ENCODE measurements at places on chromosomes 6 and 20.

DNA sequence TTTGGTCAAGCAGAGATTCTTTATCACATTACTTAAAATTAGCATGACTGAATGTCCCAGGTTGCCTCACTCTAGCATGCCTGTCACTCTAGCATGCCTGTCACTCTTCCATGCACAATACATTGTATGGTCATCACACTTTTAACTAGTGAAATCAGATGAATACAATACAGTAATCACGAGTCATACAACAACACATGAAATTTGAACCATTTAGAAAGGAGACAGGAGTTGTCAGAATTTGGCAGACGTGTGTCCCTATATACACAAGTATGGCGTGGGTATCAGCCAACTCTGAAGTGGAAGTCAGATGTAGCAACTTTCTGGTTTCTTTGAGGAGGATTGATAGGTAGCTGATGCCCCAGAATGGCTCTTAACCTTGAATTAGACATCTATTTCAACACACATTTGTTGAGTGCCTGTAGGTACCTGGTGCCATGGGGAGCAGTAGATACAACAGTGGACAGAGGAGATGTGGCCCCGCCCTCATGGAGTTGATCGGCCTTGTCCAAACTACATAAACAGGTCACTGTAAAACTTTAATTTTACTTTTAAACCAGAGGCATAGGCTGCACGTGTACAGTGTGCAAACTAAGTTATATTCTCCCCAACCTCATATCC, 116.1 kb upstream of the TIAM2 start:
- no peak for DNase-seq

- DNase-seq = no peak
Observed at GRCh38 chr6:157221817-157222175, 101.5 kb downstream of the TMEM242 start.

DNA sequence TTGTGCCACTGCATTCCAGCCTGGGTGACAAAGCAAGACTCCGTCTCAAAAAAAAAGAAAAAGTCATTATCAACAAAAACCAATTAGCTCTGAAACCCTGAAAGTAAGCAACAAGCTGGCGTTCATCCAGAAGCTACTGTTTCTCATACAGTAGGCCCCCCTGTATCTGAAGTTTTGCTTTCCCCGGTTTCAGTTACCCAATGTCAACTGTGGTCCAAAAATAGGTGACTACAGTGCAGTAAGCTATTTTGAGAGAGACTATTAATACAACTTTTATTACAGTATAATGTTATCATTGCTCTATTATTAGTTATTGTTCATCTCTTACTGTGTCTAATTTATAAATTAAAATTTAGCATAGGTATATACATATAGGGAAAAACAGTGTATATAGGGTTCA, 135.1 kb downstream of the KIF16B start:
- DNase-seq = no peak

GRCh38 chr20:14664101-14664500, 326.7 kb upstream of the FLRT3 start:
- no peak for DNase-seq

GRCh38 chr6:20096536-20096935, 115.7 kb downstream of the MBOAT1 start:
- peak; percentile 96 for DNase-seq

- DNase-seq = no peak
Observed at GRCh38 chr20:37233548-37234253, 27.9 kb downstream of the GHRH start.

GRCh38 chr6:120493505-120493904, 840.8 kb downstream of the TBC1D32 start:
- no peak for DNase-seq

DNA sequence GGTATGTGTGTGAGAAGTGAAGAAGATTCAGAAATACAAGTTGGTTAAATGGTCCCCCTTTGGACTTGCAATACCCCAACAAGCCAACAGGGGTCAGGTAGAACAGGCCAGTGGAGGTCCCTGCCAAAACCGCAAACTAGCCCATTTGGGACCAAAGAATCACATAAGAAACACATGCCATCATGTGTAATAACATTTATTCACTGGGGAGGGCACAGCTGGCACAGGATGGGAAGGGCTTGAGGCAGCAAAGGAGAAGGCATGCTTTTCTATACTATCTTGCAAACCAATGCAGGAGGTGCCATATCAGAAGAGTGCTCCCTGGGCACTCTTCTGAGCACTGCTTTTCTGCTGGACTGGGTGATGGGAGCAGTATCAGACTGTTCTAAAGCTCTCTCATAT, 116.1 kb upstream of the TRAF3IP2 start:
- no peak for DNase-seq

Measured in globus pallidus (tissue), 1 donor.